ENCODE measurements at places on chromosomes 1 and 21. TPM values are rescaled to one million over a fixed set of nuclear protein-coding genes. Genes with fewer than 3 reads are reported as not detected.

Gene COL24A1
- total RNA-seq: 2.8 TPM

Gene RASAL2
- total RNA-seq: 44.8 TPM

Gene ADAM30
- not detected for total RNA-seq

Gene KRTAP7-1
- not detected for total RNA-seq

Gene WDR4
- total RNA-seq: 13.0 TPM

Gene LIN28A
- total RNA-seq: not detected

Gene CLCA1
- not detected for total RNA-seq

Gene LMX1A
- total RNA-seq: not detected

Gene LPAR3
- total RNA-seq: not detected

Gene LCE1D
- total RNA-seq: not detected

DNA sequence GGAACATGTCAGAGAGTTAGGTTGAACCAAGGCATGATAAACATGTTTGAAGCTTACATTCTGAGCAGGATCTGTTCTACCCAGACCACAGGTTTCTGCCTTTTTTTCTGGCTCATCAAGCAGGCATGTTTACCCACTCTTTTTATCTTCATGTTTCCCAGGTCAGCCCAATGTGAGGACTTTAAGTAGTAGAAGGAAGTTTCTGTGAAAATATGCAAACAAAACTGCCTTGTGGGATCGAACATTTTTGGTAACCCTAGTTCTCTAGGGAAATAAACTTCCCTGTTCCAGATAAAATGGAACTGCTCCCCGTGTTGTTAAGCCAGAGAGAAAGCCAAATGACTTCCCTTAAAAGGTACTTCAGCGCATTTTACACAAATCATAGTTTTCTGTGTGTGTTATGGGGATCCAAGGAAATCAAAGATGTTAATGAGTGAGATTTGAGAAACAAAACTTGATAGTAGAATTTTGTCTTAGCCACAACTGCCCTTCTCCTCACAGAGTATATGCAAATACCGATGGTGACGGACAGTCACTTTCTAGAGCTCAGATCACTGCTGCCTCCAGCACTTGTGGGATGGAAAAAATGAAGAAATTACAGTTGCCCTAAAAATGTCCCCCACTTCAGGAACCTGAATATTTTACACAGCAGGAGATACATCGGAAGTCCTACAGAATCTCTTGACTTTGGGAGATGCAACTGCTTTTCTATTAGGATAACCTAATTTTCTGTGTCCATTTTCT is 765 bp upstream of the HIPK1 start:
- H3K27me3 ChIP-seq: no peaks in the 10 kb centered on the region
- H3K4me1 ChIP-seq: no peaks in the 10 kb centered on the region
- no peak for DNase-seq
- peak overlapping the region; percentile 90 for H3K4me3 ChIP-seq

GRCh38 chr1:47995306-47996050 is 1.7 kb downstream of the TRABD2B start:
- H3K4me1 ChIP-seq: peaks cover 16% of the 10 kb centered on the region
- DNase-seq: no peak
- H3K27me3 ChIP-seq: no peaks in the 10 kb centered on the region
- H3K27ac ChIP-seq: peak overlapping the region; percentile 94

GRCh38 chr1:56837244-56837939 is 17.2 kb upstream of the C8A start:
- H3K4me3 ChIP-seq: no peak overlapping the region
- H3K27ac ChIP-seq: no peak overlapping the region
- no peak for DNase-seq
- no peaks in the 10 kb centered on the region for H3K36me3 ChIP-seq

GRCh38 chr1:28853093-28853742 is 41.2 kb downstream of the OPRD1 start:
- no peak overlapping the region for H3K27ac ChIP-seq
- H3K36me3 ChIP-seq: no peaks in the 10 kb centered on the region
- peaks cover 10% of the 10 kb centered on the region for H3K4me1 ChIP-seq
- no peak overlapping the region for H3K4me3 ChIP-seq
- DNase-seq: no peak

DNA sequence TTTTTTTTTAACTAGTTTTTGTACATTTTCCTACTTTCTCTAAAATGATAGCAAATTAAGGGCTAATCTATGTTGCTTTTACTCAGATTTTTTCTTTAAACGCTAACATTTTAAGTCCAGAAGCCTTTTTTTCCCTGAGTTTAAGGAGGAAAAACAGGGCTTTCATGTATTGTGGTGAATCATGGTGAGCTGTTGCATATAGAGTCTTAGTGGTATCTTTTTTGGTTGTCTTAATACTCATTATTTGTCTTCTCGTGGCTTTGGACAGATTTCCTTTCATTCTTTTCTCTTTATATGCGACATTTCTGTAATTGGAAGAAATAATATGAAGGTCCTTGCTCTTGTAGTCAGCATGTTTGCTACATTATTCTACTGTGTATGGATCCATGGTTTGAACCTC is 1015.6 kb downstream of the PLA2G4A start:
- no peaks in the 10 kb centered on the region for H3K27me3 ChIP-seq
- H3K4me3 ChIP-seq: no peak overlapping the region
- no peak overlapping the region for H3K27ac ChIP-seq
- H3K36me3 ChIP-seq: no peaks in the 10 kb centered on the region
- no peaks in the 10 kb centered on the region for H3K4me1 ChIP-seq
- no peak for DNase-seq

GRCh38 chr1:100926240-100926639 is 30.4 kb downstream of the SLC30A7 start:
- no peaks in the 10 kb centered on the region for H3K27me3 ChIP-seq
- H3K36me3 ChIP-seq: peaks cover 41% of the 10 kb centered on the region
- no peak overlapping the region for H3K4me3 ChIP-seq
- H3K4me1 ChIP-seq: no peaks in the 10 kb centered on the region
- H3K27ac ChIP-seq: no peak overlapping the region
- DNase-seq: no peak

DNA sequence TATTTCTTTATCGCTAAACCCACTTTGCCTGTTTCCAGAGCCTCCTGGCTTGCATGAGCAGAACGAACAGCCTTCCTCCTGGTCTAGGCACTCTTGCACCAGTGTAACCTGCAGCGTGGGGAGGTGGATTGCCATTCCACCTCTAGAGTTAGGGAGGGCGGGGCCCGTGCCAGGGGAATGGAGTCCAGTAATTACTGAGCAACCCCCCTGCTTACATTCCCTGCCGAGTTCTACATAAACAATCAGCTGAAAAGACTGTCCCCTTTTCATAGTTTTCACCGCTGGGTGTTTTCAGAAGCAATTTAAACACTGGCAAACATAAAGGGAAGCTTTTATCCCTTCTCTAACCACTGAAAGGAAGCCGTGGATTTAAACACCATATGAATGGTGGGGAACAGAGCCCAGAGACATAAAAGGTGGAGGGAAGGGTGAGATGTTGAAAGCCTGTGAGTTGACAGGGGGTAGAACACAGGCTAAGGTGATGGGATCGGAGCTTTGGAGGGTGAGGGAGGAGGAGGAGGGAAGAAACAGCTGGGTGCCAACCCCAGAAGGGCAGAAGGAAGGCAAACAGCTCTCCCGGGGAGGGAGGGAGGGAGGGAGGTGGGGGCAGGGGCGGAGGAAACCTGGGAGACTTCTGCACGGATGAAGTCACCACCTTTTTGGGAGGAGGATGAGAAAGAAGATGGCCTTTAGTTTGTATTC is 68.0 kb upstream of the WDR26 start:
- H3K27ac ChIP-seq: peak overlapping the region; percentile 81
- peaks cover 35% of the 10 kb centered on the region for H3K4me1 ChIP-seq
- no peak for DNase-seq
- no peak overlapping the region for H3K4me3 ChIP-seq
- no peaks in the 10 kb centered on the region for H3K36me3 ChIP-seq
- no peaks in the 10 kb centered on the region for H3K27me3 ChIP-seq

GRCh38 chr1:168498159-168498631 is 45.6 kb downstream of the XCL2 start:
- no peak overlapping the region for H3K4me3 ChIP-seq
- no peaks in the 10 kb centered on the region for H3K36me3 ChIP-seq
- DNase-seq: no peak
- no peaks in the 10 kb centered on the region for H3K27me3 ChIP-seq

DNA sequence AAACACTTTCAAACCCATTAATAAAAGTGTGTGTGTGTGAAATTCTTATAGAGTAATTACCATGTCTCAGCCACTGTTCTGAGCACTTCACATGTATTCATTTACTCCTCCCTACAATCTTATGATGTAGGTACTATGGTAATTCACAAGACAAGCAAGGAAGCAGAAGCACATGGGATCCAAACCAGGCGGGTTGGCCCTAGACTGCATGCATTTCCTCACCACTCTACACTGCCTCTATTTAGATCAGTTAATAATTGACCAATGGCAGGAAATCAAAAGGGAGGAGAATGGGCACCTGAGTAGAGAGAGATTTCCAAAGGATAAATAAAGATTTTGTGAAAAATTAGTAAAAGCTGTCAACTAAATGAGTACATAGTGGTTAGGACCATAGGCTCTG is 15.7 kb downstream of the MAP3K21 start:
- no peaks in the 10 kb centered on the region for H3K27me3 ChIP-seq
- DNase-seq: no peak
- H3K27ac ChIP-seq: no peak overlapping the region
- no peak overlapping the region for H3K4me3 ChIP-seq
- no peaks in the 10 kb centered on the region for H3K4me1 ChIP-seq

- H3K4me3 ChIP-seq: peak overlapping the region; percentile 31
- no peaks in the 10 kb centered on the region for H3K36me3 ChIP-seq
- peak overlapping the region; percentile 74 for H3K27ac ChIP-seq
- no peaks in the 10 kb centered on the region for H3K27me3 ChIP-seq
Measured at GRCh38 chr1:61120998-61121397, 38.6 kb downstream of the NFIA start.

GRCh38 chr1:152002960-152003359 is 9.3 kb upstream of the S100A10 start:
- H3K4me3 ChIP-seq: no peak overlapping the region
- DNase-seq: no peak
- no peaks in the 10 kb centered on the region for H3K4me1 ChIP-seq

DNA sequence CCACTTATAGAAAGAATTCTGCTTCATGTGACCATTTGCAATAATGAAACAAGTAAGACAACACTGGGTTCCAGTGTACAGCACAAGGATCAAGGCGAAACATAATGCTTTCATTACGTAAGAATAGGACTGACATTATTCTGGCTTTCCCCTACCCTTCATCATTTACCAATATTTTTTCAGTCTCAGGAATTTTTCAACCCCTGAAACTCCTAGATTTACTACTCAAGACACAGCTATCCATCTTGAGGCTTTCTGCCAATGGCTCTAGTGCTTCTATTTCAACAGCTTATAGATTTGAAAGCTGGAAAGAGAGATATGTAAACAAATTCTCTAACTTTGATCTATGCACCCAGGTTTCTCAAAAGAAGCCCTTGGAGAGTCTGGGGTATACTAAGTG is 48.4 kb downstream of the WLS start:
- no peaks in the 10 kb centered on the region for H3K36me3 ChIP-seq
- H3K4me1 ChIP-seq: no peaks in the 10 kb centered on the region
- no peak for DNase-seq
- H3K27ac ChIP-seq: no peak overlapping the region

DNA sequence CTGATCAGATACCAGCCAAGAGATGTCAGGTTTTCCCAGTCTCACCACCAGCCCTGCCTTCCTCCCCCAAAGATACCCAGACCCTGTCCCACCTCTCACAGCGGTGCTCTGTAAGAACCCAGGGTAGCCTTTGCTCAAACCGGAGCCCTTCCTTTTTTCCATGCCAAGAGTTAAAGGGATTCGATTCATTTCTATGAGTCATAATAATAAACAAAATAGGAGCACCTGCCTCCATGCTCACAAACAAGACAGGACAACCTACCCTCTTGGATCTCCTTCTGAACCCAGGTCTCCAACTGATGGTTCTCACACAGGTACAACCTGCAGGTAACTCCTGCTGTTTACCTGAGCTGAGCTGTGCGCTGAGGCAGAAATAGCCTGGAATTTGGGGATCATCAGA is 5.9 kb upstream of the ATP1A2 start:
- no peak overlapping the region for H3K4me3 ChIP-seq
- H3K4me1 ChIP-seq: no peaks in the 10 kb centered on the region
- no peak overlapping the region for H3K27ac ChIP-seq
- H3K27me3 ChIP-seq: no peaks in the 10 kb centered on the region
- H3K36me3 ChIP-seq: no peaks in the 10 kb centered on the region

DNA sequence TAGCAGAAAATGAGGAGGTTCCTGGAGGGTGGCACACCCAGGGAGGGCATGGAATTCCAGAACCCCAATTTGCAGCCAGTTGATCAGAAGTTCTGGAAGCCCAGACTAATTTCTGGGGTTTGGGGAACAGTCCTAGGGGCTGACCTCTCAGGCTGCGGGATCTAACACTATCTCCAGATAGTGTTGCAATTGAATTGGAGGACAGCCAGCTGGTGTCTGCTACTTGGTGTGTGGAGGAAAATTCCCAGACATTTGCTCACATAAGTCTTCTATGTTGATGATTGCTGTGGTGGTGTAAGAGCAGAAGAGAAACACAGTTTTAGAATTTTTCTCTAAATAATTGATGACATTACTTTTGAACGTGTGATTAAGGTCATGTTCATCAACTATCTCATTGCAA is 154.3 kb upstream of the RNPC3 start:
- H3K36me3 ChIP-seq: no peaks in the 10 kb centered on the region
- no peak overlapping the region for H3K4me3 ChIP-seq
- no peaks in the 10 kb centered on the region for H3K27me3 ChIP-seq
- H3K27ac ChIP-seq: no peak overlapping the region
- DNase-seq: peak; percentile 66
- no peaks in the 10 kb centered on the region for H3K4me1 ChIP-seq

- no peaks in the 10 kb centered on the region for H3K27me3 ChIP-seq
- no peak overlapping the region for H3K4me3 ChIP-seq
- DNase-seq: no peak
- H3K27ac ChIP-seq: no peak overlapping the region
Measured at GRCh38 chr21:40507978-40508377, 339.0 kb downstream of the DSCAM start.

GRCh38 chr1:197706601-197707000 is 68.7 kb downstream of the DENND1B start:
- no peak overlapping the region for H3K4me3 ChIP-seq
- no peak overlapping the region for H3K27ac ChIP-seq
- H3K36me3 ChIP-seq: no peaks in the 10 kb centered on the region
- DNase-seq: no peak
- no peaks in the 10 kb centered on the region for H3K4me1 ChIP-seq

- H3K27me3 ChIP-seq: no peaks in the 10 kb centered on the region
- peaks cover 38% of the 10 kb centered on the region for H3K4me1 ChIP-seq
- H3K4me3 ChIP-seq: peak overlapping the region; percentile 81
- DNase-seq: no peak
- peak overlapping the region; percentile 87 for H3K27ac ChIP-seq
Measured at GRCh38 chr21:46226920-46227599, 1.5 kb downstream of the LSS start.

GRCh38 chr1:211551638-211552460 is 27.1 kb downstream of the SLC30A1 start:
- DNase-seq: no peak
- H3K27me3 ChIP-seq: no peaks in the 10 kb centered on the region
- no peak overlapping the region for H3K27ac ChIP-seq
- H3K36me3 ChIP-seq: no peaks in the 10 kb centered on the region
- H3K4me1 ChIP-seq: no peaks in the 10 kb centered on the region

DNA sequence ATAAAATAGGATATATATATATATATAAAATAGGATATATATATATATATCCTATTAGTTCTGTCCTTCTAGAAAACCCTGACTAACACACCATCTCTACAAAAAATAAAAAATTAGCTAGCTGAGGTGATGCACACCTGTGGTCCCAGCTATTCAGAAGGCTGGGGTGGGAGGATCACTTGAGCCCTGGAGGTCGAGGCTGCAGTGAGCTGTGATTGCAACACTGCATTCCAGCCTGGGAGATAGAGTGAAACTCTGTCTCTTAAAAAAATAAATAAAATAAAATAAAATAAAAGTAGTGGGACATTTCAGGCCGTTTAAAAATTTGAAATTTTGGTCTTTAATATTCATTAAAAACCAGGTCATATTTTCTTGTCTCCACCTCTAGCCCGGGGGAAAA is 4.2 kb upstream of the RRP1 start:
- H3K27me3 ChIP-seq: no peaks in the 10 kb centered on the region
- no peaks in the 10 kb centered on the region for H3K36me3 ChIP-seq
- no peak for DNase-seq
- H3K4me1 ChIP-seq: peaks cover 10% of the 10 kb centered on the region
